ENCODE measurements at places on chromosomes 2 and 18. TPM values are rescaled to one million over a fixed set of nuclear protein-coding genes. Genes with fewer than 3 reads are reported as not detected.
A peak's percentile ranks its signal among the peaks of the same experiment; 100 is the strongest.

GRCh38 chr2:17911491-17912260 is 33.2 kb downstream of the KCNS3 start:
- no peak for DNase-seq

DNA sequence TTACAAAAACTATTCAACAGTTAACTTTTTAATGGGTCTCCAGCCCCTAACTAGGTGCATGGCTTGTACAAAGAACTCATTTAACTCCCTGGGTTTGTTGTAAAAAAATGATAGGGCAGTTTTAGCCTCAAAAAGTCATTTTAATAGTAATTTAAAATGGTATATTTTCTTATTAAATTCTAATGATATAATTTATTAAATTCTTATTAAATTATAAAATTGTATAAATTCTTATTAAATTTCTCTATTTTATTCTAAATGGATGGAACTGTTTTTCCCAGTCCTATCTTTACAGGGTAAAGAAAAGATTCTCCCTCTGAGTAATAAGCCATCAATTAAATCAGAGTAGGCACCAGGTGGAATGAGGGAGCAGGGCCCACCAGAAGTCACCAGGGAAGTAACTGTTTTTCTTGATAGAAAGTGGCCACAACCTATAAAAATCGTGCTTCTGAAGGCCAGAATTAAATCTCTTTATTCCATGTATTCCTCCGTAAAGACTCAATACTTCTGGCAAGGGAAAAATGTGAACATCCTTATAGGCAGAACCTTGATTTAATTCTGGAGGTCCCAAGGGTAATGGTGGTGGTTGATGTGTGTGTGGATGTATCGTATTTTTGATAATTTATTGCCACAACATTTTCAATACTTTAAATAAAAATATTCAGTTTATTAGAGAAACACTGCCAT is 814 bp downstream of the FKBP7 start:
- no peak for DNase-seq

CCDC85A gene
- total RNA-seq: 0.14 TPM

GRCh38 chr2:48180557-48180956 is 274.3 kb upstream of the FBXO11 start:
- no peak for DNase-seq

DNA sequence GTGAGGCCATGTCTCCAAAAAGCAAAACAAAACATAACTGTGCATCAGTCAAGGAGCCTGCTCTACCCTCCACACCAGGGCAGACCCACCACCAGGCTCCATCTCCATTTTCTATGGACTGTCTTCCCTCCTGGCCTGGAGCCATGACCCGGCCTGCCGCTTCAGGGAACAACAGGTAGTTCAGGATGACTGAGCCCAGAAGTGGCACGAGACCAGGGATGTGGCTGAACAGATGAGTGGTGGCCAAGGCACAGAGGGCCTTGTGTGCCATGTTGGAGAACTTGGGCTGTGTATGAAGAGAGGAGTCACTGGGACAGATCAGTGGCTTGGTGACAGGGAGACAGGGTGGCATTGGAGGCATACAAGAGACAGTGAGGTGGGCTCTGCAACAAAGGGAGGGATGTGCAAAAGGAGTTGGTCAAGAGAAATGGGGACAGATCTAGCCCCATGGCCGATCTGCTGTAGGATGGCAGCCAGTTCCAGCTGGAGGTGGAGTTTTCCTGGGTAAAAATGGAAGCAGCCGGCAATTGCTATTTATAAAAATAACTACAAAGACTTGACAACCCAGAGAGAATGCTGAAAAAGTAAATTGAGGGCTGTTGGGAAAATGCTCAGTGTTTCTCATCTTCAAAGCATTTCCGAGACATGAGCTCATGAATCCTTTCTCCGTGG is 35.0 kb downstream of the TMEM177 start:
- DNase-seq: no peak

- no peak for DNase-seq
Observed at GRCh38 chr18:45702708-45703265, 21.2 kb upstream of the SLC14A1 start.

DNA sequence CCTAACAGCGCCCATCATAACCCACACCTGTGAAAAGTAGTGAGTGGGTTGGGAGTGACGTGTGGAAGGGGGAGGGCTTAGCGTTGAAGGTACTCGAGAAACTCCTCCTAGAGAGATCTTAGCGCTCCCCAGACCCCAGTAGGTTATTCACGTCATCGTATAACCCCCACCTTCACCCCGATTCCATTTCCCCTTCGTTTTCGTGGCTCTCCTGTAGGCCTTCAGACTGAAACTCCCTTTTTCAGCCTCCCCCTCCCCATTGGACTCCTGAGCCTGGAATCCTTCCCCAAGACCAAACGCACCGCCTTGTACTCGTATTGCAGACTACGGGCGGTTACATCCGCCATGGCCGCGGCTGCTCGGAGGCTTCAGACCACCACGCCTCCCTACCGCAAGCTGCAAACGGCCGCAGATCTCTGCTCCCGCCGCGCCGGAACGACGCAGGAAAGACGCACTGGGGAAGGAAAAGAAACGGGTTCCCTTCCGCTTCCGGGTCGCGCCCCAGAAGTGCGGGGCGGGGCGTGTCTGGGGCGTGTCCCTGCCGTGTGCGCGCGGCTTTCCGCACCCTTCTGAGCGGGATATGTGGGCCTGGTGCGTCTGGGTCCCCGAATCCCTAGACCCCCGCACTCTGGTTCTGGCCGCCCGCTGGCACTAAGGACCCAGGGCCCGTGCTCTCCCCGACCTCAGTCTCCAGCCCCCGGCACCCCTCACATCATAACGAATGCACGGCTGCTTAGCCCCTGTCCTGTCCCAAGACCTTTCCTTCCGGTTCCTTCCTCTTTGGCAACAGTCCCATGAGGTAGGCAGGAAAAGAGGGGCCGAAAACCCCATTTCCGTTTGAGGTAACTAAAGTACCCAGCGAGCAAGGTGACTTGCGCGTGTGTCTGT is at the start of gene SNRNP200:
TSS of gene SNRNP200 (minus strand) at position 456 of the 888 bp plus-strand sequence. CDS start at position 347, 109 bp downstream.
- DNase-seq: peak; percentile 81

DNA sequence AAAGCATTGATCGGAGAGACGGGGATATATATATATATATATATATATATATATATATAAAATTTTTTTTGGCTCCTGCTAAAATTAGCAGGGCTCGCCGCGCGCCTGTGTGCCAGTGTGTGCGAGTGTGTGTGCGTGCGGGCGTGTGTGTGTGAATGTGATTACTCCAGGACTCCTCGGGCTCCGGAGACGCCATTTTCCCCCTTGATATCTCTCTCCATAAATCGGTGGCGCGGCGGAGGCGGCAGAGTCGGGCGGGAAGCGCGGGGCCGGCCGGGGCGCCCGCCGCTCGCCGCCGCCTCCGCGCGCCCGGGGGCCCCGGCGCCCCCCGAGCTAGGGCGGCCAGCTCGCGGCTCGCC is 795 bp upstream of the SETBP1 start:
- DNase-seq: peak; percentile 58

DNA sequence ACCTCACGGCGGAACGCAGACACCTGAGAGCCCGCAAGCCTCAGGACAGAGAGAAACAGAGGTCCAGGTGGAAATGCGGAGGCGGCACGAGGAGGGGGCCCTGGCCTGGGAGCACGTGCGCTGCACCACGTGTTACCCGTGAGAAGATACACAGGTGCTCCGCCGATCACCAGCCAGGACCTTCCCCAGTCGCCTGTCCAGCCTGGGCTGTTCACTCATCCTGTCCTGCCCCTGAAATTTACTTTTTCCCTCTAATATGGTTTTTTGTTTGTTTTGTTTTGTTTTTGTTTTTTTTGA is 44.3 kb downstream of the TWIST2 start:
- no peak for DNase-seq

LOXHD1 gene
- not detected for total RNA-seq

GRCh38 chr2:188297978-188298377 is 6.3 kb downstream of the GULP1 start:
- DNase-seq: no peak

DNA sequence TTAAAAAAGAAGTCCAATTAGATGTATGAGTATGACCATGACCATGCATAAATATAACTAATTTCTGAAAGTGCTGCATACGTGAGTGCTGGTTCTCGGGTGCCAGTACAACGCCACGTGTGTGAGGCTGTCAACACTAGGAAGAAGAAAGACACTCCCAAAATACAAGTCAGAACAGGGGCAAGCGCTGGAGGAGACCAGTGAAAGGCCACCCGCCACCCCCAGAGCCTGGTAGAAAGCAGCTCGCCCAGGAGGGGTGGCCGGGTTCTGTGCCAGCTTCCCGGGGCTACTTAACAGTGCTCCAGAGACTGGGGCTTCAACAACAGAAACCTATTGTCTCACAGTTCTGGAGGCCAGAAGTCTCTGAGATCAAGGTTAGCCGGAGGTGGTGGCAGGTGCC is 147.6 kb downstream of the RTP5 start:
- no peak for DNase-seq

EVX2 gene
- total RNA-seq: not detected

DYSF gene
- total RNA-seq: 0.43 TPM

DNA sequence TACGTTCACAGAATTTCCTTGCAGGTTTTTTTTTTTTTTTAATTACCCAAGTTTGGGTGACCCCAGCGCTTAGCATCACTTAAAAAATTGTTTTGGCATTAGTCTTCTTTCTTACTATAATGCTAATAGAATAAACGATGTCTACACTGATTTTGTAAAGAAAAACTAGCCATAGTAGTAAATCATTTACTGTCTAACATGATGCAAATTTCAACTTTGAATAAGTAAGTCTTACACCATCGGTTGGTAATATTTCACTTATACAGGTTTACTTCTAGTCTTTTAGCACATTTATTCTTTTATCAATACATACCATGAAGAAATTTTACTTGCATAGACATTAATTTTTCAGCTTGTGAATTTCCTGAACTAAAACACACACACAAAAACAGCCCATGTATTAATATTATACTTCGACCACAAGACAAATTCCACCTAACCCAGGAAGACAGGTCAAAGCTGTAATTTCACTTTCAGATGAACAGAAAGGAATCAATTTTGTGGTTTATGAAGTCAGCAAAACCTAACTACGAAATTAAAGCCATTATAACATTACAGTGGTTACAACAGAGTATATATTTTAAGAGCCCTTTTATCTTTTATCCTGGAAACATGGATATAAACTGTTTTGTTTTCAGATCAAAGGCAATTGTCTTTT is 1.9 kb downstream of the YES1 start:
- no peak for DNase-seq

DSG1 gene
- 0.02 TPM for total RNA-seq

DNA sequence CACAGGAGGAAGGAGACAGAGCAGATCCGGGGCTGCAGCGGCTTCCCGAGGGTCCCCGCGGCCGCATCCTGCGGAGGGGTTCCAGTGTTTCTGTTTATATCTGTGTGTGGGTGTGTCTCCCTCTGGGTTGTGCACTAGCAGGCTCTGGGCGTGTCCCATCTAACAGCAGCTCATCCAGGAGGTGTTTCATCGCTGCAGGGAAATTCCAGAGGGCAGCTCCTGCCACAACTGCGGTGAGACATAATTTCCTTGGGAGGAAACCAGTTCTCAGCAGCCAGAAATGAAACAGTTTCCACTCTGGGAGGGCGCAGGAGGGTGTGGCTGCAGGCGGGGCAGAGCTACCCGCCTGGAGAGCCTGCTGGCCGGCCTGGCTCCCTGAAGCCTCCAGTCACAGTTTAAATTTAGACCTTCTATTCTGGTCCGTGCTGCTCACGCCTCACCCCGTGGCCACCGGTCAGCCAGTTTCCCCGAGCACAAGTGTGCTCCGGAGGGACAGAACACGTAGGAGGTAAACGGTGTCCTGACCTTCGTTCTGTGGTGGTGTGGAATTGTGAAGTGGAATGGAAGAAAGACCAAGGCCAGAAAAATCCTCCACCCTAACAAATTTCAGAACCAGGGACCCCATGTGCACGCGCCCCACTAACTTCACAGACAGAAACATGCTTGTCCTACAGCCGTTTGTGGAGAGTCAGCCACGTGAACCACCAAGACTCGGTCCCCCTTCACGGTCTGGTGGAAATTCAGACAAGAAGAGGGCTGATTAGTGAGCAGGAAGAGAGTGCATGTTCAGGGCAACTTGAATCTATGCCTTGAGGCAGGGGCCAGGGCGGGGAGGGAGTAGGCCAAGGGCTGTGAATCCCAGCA is 50.2 kb downstream of the TEX44 start:
- DNase-seq: peak; percentile 97

- no peak for DNase-seq
Observed at GRCh38 chr2:11416186-11416585, 49.8 kb downstream of the E2F6 start.

NGEF gene
- total RNA-seq: 1.3 TPM

DNA sequence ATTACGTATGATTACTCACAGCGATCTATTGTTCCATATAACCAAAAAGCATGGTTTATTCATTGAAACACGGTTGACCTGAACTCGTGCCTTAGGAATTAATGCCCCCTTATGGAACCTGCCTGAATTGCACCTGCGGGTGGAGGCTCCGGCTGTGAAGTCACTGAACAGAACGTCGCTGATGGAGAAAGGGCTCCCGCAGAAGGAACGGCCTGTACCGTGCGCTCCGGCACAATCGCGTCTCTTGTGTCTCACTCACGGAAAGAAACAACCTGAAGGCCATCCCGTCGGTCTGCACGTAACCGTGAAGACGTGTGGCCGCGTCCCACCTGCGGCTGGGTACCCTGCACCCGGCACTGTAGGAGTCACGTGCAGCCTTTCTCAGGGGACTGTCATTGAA is 133.1 kb downstream of the NFATC1 start:
- DNase-seq: peak; percentile 26

- no peak for DNase-seq
Observed at GRCh38 chr18:43876748-43877147, 599.5 kb upstream of the SYT4 start.

DNA sequence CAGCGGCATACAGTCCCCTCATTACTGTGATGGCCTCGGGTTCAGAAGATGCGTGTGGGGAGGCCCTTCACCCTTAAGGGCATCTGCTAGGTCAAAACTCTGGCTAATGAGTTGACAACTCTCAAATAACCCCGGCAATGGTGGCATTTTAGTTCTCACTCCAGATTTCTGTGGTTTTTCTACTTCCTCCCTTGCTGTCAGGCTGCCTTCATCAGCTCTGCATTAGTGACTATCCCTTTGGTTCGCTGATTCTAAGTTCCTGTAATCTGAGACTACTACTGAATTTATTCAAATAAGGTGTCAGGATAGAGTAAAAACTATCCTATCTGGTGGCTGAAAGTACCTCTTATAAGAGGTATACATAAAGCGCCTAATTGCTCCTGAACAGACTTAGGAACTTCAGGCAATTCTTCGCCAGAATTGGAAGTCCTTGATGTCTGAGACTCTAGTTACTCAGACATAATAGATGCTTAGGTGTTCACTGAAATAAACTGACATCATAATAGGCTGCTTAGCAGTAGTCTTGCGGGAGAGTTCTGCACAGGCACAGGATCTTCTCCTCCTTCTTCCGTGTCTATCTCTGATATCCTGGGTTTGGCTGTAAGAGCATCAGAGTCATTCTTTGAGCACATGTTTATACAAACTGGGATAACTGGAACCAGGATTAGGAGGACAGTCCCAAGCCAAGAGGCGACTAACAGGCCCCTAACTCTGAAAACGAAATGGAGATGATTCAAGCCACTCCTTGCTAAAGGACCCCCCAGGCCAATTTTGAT is 194.5 kb downstream of the DNER start:
- DNase-seq: no peak

UGT1A3 gene
- not detected for total RNA-seq

- DNase-seq: no peak
Observed at GRCh38 chr2:113133704-113134598, 6.6 kb downstream of the IL1RN start.

IL18R1 gene
- total RNA-seq: 2.8 TPM
